Hematopoietic multipotent progenitor cell (in vitro differentiated cells): ENCODE measurements at places on chromosomes 7 and 10. TPM values are rescaled to one million over a fixed set of nuclear protein-coding genes. Genes with fewer than 3 reads are reported as not detected.

- no peak for DNase-seq
Observed at GRCh38 chr10:102856758-102857424, 2.8 kb downstream of the BORCS7 start.

DNA sequence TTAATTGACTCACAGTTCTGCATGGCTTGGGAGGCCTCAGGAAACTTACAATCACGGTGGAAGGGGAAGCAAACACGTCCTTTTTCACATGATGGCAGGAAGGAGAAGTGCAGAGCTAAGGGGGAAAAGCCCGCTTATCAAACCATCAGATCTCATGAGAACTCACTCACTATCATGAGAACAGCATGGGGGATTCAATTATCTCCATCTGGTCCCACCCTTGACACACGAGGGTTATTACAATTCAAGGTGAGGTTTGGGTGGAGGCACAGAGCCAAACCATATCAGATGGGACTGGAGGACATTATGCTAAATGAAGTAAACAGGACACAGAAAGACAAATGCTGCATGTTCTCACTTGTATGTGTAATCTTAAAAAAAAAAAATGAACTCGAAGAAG, 141.4 kb upstream of the HABP2 start:
- DNase-seq, result no peak

DNA sequence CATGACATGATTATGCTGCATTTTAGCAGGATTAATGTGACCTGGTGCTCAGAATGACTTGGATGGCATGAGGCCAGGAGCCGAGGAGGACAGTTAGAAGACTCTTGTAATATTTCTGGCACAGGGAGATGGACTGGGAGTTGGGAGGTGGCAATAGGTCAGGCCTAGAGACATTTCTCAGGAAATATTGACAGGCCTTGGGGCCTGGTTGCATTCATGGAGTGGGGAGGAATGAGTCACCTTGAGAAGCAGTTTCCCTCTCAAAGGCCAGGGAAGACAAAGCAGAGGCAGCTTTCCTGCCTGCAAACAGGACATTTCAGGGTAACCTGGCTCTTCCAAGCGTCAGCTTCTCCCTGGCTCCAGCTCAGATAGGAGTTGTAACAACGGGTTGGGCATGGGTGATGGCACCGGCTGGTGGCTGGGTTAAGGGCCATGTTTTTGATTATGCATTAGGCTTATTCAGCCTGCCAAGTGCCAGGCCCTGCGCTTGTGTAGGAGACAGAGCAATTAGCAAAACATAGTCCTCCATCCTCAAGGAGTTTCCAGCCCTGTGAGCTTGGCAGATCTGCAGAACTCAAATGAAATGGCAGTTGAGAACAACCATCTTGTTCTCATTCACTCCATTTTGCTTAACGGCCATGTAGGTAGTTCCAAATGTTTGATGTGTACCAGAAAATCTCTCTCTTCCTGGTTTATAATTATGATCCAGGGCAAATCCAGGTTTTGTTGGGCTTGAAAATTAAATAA, 38.2 kb downstream of the HK1 start:
- no peak for DNase-seq

DNA sequence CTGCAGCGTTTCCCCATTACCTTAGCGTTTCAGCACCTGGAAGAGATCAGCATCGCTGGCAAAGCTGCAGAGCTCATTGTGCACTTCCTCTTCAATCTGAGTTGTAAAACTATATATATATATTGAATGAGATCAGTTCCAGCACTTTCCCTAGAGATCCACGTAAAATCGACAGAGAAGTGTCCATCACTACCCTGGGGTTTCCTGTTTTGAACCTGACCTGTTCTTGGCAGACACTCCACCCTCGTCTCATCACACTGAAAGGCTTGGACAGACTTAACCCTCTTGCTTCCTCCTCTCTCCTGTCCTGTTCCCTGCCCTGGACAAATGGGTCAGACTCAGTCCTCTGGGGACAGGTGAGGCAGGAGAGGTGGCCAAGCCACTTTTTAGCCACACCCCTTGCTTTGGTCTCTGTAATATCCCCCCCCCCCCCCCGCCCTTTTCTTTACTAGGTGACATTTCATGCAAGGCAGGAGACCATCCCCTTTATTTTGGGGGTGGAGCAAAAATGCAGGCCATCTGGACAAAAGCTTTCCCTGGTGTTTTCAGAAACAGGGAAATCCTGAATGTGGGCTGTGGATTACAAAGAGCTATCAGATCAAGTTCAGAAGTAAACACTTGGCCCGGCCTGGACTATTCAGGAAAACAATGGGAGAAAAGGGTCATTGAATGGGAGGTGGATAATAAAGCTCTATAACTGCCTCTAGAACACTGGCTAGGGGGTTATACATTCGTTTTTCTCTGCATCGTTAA, 83.7 kb upstream of the KDM7A start:
- DNase-seq, result no peak

GRCh38 chr7:135335628-135336139, 102.0 kb downstream of the STRA8 start:
- peak; percentile 66 for DNase-seq

GRCh38 chr10:65497837-65498236, 1428.0 kb upstream of the LRRTM3 start:
- DNase-seq, result no peak

DNA sequence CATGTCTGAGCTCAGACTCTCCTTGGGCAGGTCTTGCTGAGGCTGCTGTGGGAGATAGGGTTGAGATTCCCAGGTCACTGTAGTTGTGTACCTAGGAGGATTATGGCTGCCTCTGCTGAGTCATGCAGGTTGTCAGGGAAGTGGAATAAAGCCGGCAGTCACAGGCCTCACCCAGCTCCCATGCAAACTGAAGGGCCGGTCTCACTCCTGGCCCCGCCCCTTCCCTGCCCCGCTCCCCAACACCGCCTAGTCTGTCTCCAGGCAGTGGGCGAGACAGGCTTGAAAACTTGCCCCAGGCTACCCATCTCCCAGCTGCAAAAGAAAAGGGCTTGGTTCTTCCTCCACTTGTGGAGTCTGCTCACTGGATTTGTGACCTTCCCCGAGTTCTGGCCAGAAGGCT, 41.6 kb upstream of the SDHAF3 start:
- no peak for DNase-seq

DNA sequence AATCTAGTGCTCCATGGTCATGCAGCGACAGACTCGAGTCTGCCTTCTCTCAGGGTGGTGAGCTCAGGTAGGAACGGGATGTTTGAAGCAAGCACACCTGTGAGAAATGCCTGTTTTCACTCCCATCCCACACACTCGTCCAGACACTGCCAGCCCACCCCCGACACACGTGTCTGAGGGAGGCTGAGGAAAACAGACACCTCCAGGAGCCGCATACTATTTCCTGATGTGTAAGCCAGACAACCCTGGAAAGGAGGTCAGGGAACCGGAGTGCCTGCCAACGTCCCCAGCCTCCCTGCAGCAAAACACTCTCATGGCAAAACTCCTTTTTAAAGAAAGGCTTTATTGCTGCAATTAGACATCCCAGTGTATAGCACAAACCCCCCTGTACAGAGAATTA, 80.2 kb downstream of the ALOX5 start:
- DNase-seq, result no peak

The AOAH gene
- total RNA-seq, result 15.1 TPM

The BPGM gene
- total RNA-seq, result 5.9 TPM

The CROT gene
- 3.8 TPM for total RNA-seq

The PTPRN2 gene
- total RNA-seq, result 0.27 TPM

The WASHC2C gene
- total RNA-seq, result 14.8 TPM

The CFAP58 gene
- under 0.01 TPM for total RNA-seq
